Stimulated activated CD4-positive, alpha-beta T cell treated with anti-CD3 and anti-CD28 coated beads, Interleukin-1b, Interleukin-23, amount 100 ng/mL, for 1 hour (primary cell): ENCODE measurements at places on chromosomes 3 and 15.
A peak's percentile ranks its signal among the peaks of the same experiment; 100 is the strongest.

- no peak for DNase-seq
Measured at GRCh38 chr3:180594631-180595558, 7.1 kb upstream of the TTC14 start.

DNA sequence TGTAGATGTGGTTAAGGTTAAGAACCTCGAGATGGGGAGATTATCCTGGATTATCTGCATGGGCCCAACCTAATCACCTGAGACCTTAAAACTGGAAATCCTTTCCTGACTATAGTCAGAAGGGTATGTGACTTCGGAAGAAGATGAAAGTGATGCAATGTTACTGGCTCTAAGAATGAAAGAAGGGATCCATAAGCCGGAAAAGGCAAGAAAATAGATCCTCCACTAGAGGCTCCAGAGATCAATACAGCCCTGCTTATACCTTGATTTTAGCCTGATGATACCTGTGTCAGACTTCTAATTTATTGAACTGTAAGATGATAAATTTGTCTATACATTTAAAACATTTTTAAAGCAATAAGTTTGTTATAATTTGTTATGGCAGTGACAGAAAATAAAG, 21.5 kb upstream of the GASK1A start:
- no peak for DNase-seq

GRCh38 chr3:112333381-112334317, 693 bp downstream of the CD200 start:
- peak; percentile 5 for DNase-seq

DNA sequence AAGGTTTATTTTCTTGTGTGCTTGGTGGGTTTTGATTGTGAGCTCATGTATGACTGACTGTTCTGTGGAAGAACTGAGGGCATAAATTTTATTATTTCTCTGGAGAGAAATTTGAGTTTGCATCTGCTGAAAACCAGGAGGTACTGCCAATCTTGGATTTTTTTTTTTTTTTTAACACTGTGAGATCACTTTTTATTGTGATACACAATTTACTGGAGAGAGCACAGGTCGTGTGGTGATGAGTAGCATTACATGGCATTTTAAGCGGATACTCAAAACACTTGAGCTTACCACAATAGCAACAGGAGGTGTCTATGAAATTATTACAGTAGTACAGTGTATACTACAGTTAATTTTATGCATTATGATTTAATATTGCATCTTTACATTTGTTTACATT, 237.4 kb downstream of the MFSD1 start:
- DNase-seq = no peak

DNA sequence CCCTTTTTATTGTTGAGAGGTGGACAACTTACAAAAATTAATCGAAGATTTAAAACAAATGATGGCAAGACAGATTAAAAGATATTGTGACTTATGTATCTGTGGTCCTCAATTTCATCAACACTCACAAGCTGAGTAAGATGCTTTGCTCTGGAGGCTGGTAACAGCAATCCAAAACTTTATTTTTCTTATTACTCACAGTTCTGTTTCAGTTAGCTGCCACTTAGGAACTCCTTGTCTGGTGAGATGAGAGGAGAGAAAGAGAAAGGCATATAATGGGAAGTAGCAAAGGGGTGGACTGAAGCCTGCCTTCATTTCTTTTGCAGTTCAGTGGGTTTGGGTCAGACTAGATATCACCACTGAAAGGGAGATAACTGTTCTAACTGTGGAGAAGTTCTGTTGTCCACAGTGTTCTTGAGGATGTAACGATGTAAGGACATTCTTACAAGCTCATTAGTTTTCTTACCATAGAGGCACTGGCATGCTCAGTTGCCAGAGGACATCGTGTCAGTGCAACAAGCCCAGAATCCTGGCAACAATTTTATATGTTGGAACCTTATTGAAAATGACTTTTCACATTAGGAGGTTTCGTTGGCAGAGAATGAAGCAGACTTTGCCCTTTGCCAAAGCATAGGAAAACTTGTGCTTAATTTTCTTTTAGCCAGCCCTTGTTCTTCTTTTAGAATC, 93.6 kb downstream of the PLCL2 start:
- no peak for DNase-seq

DNA sequence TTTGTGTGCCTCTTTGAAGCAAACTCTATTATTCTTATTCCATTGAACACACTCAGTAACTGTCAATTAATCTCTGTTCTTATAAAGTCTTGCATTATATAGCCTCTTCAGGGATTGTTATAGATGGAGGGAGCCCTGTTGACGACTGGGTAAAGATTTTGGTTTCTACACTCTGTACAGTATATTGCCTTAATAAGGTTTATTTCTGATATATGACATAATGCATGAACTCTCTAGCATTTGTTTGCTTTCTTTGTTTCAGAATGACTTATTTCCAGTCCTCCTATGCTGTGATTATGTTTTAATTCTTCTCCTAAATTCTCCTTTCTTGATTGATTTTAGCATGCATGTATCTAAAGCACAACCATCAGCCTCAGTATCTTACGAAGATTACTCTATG, 494.9 kb downstream of the DIPK2A start:
- no peak for DNase-seq
